Stimulated activated CD4-positive, alpha-beta T cell treated with anti-CD3 and anti-CD28 coated beads, Interleukin-12 subunit alpha, Interleukin-12 subunit beta, amount 100 ng/mL, for 4 hours (primary cell): ENCODE measurements at places on chromosomes 2 and 18.

DNA sequence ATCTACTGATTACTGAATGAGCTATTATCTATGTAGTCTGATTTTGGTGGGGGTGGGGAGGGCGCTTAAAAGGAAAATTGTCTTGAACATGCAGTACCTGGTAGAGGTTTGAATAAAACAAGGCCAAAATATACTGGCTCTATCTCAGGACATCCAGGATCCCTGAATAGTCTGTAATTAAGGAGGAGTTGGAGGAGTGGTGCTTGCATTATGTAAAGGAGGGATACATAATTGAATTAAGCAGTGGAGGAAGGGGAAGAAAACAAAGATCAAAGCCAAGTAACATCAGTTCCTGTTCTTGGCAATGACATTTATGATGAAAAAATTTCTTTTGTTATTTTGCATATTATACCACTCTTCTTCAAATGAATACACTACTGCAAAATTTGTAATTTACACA is 539.4 kb upstream of the ZEB2 start:
- no peak for DNase-seq

- no peak for DNase-seq
Measured at GRCh38 chr18:77551055-77551454, 301.4 kb downstream of the GALR1 start.

DNA sequence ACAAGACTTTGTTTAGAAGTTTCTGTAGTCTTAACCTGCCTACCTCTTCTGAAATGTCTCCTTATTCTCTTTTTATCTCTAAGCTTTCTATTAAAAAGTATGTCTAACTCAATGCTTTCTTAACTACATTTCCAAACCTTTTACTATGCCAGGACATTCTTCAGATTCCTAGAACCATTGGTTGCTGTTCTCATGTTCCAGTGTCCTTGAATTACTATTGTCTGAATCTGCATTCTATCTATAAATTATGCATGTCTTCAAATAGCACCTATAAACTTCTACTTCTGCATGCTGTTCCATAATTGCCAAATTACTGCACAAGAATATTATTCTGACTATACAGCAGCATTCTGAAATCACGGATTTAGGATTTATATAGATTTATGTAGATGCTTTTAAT is 166.0 kb upstream of the VWC2L start:
- no peak for DNase-seq

- no peak for DNase-seq
Measured at GRCh38 chr2:236974752-236975151, 110.9 kb upstream of the COPS8 start.

DNA sequence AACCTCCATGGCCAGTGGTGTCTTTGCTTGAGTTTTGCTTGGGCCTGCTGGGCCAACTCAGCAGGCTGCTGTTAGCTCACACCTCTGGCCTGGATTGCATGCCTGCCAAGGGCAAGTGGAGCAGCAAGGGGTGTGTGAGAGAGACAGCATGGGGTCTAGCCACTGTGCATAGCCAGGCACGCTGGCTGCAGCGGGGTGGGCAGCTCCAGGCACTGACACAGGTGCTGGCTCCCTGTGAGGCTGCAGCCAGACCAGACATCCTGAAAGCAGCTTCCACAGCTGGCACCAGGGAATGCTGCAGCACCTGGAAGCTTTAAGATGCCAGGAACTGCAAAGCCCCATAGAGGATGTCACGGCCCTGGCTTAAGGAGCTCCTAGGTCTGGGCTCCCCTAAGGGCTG is 376.4 kb upstream of the VWC2L start:
- DNase-seq, result no peak

- no peak for DNase-seq
Measured at GRCh38 chr2:28676152-28676835, 75.3 kb upstream of the PPP1CB start.

GRCh38 chr2:22167256-22167655 is 1043.5 kb downstream of the TDRD15 start:
- no peak for DNase-seq

DNA sequence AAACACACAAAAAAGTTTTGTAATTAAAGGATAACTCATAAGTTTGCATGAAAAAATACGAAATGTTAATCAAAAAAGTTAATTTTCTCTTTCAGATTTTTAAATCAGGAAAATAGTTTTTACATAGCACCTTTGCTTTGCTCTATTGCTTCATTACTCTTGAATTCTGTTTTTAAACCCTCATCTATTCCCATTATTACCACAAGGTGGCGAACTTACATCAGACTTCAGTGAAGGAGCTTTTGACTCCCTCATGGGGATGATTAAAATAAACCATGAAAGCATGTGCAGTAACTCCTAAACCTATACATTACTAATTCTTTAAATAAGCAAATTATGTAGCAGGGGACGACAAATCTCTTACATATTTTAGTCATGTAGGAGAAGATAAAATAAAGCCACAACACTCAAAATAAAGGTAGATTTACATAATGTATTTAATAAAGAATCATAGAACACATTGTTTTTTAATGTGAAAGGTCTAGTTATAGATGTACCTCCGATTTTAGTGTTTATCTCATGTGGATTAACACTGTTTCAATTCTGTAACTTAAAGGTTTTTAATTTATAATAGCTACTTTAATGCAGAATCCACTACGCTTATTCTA is 105.2 kb downstream of the NETO1 start:
- DNase-seq, result no peak

DNA sequence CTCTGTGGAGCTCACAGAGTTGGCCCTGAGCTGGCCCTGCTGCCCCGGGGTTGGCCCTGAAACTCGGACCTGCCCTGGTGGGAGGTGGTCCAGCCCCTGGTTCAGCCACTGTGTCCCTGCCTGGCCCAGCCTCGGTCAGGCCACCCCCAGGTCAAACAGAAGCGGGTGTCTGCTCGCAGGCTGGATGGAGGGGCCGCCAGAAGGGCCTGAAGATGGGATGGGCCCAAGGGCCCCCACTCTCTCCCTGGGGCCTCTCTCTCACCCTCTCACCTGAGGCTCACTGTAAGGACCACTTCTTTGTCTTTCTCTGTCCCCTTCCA is 25.1 kb upstream of the B3GNT7 start:
- no peak for DNase-seq

DNA sequence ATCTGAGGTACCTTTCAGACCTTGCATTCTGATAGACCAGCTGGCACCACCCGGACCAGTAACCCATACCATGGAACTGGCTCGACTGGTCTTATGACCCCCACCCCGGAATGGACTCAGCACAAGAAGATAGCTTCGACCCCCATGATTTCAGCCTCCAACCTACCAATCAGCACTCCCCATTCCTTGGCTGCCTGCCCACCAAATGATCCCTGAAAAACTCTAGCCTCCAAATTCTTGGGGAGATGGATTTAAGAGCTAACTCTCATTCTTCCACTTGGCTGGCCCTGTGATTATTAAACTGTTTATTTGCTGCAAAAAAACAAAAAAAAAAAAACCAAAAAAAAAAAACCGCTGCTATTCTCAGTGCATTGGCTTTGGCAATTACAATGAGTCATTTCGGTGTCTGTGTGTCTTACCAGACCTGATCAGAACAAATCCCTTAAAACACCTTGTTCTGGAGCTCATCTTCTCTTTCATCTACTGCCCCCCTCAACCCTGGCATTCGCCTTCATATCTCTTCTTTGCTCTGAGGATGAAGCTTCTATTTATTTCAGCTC is 60.1 kb upstream of the KIF5C start:
- DNase-seq, result no peak

- DNase-seq, result no peak
Measured at GRCh38 chr2:8374782-8375181, 307.1 kb upstream of the ID2 start.

DNA sequence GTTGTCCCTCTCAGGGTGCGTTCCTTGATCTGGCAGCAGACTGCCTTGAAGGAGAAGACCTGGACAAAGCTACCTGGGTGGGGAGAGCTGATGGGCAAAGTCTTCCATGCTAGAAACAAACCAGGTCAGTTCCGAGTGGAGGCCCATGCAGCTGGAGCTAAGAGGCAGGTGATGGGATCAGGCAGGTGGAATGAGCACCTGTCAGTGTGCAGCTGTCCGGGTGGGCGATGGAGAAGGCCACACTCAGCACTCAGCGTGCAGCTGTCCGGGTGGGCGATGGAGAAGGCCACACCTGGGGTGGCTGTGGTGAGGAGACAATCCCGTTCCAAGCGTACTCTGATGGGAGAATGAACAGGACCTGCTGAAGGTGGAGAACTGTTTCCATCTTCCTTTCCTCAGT is 237.3 kb upstream of the MYT1L start:
- no peak for DNase-seq

- no peak for DNase-seq
Measured at GRCh38 chr2:45962177-45962921, 310.9 kb downstream of the PRKCE start.
